ENCODE measurements at places on chromosomes 5 and 9.

GRCh38 chr5:172973127-172973916 is 10.2 kb upstream of the ATP6V0E1 start:
- no peak for DNase-seq

DNA sequence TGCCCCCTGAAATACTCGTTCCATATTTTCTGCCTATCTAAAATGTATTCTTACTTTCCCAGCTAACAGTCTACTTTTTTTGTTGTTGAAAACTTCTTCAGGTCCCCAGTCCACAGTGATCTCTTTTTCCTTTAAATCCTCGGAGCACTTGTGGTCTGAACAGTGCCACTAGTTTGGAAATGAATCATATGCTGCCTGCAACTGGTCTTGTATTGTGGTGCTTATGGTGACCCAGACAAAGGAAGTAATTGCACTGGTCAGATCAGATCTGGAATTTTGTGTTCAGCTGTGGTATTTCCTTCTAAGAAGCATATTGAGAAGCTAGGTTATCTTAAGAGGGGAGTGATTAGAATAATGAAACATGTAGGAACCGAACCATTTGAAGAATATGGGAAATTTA is 2.9 kb downstream of the UNC13B start:
- DNase-seq = no peak

DNA sequence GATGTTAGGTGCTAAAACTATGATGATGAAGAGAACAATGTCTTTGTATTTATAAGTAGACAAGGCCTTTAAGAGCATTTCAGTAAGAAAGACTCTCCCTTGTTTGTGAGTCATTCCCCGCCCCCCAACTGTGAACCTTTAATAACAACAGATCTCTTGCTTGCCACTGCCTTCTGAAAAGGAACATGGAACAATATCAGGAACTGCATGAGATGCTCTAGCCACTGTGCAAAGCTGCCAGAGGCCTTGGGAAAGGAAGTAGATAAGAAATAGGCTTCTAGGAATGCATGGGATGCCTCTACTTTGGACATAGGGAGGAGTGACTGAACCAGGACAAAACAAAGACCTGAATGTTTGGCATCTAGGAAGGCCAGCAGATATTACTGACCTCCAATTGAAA is 296.1 kb upstream of the MPDZ start:
- no peak for DNase-seq

DNA sequence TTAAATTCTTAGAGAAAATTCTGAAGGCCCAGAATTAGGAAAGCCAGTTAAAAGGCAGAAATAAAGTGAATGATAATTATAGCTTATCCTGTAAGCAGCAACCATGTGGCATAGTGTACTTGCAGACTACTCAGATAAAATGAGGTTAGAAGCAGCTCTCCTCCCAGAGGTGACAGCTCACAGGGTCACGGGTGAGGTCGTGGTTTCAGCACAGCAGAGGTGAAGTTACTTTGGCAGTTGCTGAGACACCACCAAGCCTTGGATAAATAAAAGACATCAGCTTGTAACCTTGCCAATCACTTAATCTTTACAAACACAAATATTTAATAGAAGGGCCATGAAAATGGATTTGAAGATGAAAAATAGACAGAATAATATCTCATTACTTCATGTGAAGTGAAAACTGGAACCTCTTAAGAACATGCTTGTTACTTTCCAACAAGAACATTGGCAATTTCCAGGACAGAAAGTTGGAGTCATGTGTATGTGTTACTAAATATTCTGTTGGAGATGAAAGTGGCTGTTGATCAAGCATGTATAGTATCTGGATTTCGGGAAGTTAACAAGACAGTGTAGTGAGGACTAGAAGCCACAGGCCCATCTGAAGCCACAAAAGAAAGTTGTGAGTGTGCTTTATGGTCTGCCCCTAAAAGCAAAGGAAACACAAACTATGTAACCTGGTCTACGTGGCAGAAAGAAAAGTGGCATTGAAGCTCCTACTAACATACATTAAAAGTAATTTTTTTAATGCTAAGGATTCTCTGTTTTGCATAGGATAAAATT is 134.4 kb downstream of the ERCC6L2 start:
- DNase-seq = no peak

- DNase-seq = no peak
Observed at GRCh38 chr5:126982202-126982601, 48.2 kb downstream of the MARCHF3 start.

GRCh38 chr9:97046228-97046627 is 7.3 kb upstream of the CTSV start:
- DNase-seq = no peak

DNA sequence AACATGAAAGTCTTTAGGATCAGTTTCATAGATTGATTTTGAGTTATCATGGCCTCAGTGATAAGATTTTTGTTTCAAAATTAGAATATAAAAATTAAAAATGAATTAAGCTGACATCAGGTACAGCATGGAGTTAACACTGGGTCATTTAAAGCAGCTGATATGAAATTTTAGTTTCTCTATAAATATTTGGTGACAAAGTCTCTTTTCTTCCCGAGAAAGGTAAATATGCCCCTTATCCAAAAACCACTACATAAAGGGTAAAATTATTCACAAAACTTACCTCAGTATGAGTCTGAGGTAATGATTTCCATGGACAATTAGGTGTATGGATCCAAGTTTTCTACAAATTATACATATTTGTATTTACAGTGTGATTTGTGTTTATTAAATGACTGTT is 121.5 kb upstream of the PJA2 start:
- no peak for DNase-seq

GRCh38 chr5:79753092-79753491 is 63.5 kb downstream of the CMYA5 start:
- DNase-seq = no peak

DNA sequence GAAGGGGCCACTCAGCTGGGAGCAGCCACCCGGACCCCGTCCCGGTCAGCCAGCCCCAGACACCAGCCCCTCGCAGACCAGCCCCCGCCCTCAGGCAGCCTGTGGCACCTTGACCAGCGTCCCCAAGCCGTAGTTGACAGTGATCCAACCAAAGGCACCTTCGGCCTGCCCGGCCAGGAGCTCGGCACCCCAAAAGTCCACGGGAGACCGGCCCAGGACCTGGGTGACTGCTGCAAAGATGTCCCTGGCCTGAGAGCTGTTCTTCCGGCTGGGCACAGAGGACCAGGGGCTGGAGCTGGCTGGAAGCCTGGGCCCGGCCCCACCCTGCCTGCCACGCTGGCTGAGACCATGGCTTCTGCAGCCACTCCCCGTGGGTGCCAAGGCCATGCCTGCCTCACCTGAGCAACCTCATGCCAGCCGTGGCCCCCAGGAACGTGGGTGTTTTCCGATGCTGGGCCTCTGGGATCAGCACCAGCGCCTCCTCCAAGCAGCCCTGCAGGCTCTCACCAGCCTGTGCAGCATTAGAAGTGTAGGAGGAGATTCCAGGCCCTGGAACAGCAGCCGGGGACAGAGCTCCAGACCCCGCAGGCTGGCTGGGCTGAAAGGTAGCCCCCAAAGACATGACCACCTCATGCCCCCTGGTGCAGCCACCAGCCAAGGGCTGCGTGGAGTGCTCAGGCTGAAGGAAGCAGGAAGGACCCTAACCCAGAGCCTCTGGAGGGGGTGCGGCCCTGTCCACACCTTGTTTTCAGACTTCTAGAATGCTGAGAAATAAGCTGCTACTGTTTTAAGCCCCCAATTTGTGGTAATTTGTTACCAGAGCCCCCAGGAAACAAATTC is 4.2 kb downstream of the ENTPD8 start:
- DNase-seq = no peak

- peak; percentile 54 for DNase-seq
Observed at GRCh38 chr5:50553560-50553984, 112.5 kb upstream of the EMB start.

GRCh38 chr9:76528056-76528455 is 69.1 kb downstream of the GCNT1 start:
- no peak for DNase-seq

DNA sequence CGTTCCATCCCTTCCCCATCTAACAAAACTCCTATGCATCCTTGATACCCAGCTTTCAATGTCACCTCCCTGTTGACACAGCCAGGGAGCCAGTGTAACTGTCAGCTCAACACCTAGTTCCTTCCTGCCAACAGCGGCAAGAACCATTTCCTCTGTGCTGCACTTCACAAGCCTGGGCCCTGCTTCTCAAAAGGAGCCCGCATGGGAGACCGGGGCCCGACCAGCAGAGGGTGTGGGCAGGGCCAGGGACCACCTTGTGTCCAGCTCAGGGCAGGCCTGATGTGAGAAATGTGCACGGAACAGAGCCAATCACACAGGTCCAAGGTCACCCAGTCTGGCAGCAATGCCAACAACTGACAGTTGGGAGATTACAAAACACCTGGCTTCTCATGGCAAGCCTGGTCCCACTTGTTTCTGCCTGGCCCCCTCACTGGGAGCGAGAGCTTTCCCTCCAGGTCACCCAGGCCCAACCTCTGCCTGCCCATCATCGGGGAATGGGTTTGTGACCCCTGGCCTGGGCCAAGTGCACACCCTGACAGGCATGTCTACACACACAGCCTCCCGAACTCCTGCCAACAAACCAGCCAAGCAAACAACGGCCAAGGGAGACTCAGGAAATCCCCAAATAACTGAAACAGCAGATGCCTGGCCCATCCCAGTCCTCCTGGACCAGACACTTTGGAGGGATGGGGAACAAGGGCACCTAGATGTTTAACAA is 3.1 kb downstream of the RNF44 start:
- DNase-seq = peak; percentile 68

DNA sequence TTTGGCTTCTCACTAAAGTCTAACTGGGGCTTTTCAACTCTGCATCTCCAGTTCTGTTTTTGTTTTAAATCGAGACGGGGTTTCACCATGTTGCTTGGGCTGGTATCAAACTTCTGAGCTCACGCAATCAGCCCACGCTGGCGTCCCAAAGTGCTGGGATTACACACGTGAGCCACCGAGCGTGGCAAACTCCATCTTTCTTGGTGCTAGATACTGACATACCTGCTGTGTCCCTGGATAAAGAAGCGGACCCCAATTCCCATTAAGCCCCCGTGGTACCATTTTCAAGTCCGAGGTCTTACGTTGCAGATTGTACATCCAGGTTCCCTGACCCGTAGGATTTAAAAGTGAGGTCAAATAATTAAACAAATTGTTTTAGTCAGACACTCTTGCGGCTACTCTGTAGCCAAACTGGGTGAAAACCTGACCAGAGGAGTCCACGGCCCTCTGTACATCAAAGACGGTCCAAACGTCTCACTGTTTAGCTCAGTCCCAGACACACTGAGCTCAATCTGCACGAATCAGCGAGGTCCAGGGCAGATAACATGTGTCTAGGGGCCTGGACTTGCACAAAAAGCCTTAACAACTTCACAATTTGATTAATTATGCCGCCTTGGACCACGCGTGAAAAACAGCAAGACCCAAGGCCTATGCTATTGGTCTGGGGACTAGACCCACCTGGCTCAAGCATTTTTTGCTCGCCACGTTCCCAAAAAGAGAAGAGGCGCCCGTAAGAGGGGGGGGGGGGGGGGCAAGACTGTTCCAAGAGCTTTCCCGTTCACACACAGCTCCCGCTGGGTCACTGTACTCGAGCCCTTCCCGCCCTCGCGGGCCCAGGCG is 727 bp upstream of the DNAJA1 start:
- peak; percentile 19 for DNase-seq

DNA sequence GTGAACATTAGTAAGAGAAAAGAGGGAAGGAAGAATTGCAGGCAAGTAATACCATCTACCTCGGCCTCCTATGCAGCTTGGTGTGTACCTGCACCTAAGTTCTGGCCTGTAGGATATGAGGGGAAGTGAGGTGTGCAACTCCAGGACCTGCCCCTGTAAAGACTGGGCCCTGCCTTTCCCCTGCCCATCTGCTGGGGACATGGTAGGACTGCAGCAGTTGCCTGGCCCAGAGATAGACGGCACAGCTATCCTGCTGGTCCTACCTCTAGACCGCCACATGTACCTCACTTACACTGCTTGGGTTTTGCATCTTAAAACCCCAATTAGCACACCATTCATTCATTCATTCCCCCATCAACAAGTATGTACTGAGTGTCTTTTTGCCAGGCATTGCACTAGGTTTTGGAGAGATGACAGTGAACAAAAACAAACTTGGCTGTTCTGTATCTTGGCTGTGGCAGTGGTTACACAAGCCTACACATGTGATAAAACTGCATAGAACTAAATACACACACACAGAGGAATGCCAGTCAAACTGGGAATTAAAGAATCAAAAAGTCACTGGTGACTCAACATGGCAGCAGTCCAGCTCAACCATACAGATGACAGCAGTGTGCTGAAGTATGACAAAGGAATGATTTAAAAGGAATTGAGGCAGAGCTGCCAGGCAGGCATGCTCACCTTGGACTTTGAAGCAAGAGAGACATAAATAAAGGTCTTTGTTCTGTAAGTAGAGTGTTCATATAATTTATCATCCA is 23.3 kb upstream of the MGAT1 start:
- DNase-seq = no peak
